ENCODE measurements at places on chromosomes 13 and 19. TPM values are rescaled to one million over a fixed set of nuclear protein-coding genes. Genes with fewer than 3 reads are reported as not detected.

DNA sequence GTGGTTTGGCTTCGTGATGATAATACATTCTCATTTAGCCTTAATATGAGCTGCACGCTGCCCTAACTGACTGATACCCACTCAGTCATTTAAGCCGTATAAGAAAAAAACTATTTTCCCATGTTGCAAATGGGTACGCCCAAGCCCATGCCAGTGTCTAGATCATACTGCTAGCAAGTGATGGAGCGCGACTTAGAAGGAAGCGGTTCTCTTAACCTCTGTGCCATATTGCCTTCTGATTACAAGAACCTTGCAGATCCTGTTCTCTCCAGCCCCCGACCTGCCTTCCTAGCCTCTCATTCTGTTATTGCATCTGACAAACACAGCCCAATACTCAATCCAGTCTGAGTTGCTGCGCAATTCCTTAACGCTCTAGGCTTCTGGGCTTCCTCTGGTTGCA is 603 bp downstream of the GPALPP1 start:
- DNase-seq = peak; percentile 21

- no peak for DNase-seq
Measured at GRCh38 chr13:94656766-94657165, 55.1 kb downstream of the GPR180 start.

- no peak for DNase-seq
Measured at GRCh38 chr13:70457474-70457873, 349.2 kb upstream of the KLHL1 start.

GRCh38 chr13:25372284-25373081 is 709 bp downstream of the ATP8A2 start:
- DNase-seq = no peak

The FGF9 gene
- 14.4 TPM for total RNA-seq

The DCLK1 gene
- total RNA-seq = not detected
